ENCODE measurements at places on chromosomes 12 and 14.

GRCh38 chr12:30152705-30153104 is 369.0 kb upstream of the TMTC1 start:
- no peak for DNase-seq

DNA sequence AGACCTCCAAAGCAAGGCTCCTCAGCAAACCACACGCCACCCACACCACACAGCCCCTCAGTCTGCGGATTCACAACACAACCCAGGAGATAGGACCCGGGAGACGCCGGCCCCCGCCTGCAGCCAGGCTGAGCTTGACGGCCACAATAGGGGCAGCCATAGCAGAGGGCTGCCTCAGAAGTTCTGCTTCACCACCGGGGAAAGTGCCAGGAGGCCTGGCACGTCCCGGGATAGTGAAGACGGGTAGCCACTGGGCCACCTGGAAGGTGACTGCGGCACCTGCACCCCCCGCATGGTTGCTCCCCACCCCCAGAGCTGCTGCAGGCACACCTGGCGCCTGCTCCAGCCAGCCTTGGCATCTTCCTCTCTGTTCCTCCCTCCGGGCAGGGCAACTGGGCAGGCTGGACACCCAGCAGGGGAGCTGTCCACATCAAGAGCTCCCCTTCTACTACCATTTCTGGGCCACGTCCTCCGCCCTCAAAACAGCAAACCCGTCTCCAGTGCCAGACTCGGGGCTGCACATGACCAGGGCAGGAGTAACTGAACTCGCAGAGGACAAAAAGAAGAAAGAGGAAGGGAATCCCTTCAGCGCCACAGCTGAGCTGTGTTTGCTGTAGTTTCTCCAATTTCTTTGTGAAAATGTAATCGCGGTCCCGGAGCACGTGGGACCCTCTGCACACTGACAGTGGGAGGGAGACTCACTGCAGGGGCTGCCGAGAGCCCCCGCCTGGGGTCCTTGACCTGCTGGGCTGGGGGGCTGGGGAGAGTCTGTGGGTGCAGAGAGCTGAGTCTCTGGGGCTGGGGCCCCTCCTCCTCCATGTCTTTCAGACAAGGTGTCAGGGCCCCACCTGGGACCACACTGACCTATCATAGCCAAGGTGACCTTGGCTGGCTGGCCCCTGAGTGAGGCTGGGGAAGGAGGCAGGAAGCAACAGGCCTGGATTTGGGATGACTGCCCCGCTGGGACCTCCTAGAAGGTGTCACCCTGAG is 74.2 kb upstream of the C14orf180 start:
- no peak for DNase-seq

- DNase-seq, result no peak
Observed at GRCh38 chr12:49635656-49636055, 12.3 kb downstream of the PRPF40B start.

GRCh38 chr14:23539248-23540140 is 12.1 kb downstream of the ZFHX2 start:
- DNase-seq, result peak; percentile 67

GRCh38 chr14:53109105-53110041 is 43.8 kb downstream of the DDHD1 start:
- DNase-seq, result no peak

- DNase-seq, result peak; percentile 56
Observed at GRCh38 chr14:53306267-53306721, 153.2 kb upstream of the DDHD1 start.

DNA sequence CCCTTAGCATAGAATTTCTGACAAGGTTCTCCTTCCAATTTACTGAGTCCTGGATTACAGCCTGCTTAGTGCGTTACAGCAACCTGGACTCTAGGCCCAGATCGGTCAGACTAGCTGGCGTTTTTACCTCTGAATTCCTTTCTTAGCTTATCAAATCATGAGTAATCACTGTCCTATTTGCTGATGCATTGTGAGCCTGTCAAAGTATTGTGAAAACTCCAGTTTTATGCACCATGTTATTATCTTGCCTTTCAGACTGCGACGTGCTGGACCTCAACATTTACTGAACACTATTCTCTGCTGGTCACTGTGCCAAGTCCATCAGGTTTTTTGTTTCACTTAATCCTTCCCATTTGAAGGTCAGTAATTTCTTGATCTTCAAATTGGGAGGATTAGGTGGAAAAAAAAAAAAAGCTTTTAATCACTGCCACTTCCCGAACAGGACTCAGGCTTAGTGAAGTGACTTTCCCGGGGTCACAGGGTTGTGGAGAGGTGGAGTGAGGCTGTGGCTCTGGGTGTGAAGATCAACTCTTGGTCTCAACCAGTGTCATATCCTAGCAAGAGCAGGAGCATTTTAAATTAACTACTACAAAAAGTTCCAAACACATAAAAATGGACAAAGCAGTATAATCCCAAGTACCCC is 31.2 kb downstream of the FBXO21 start:
- DNase-seq, result no peak

GRCh38 chr12:16135323-16135722 is 142.2 kb downstream of the SLC15A5 start:
- DNase-seq, result no peak

GRCh38 chr12:122150127-122150681 is 23.8 kb downstream of the IL31 start:
- DNase-seq, result no peak

DNA sequence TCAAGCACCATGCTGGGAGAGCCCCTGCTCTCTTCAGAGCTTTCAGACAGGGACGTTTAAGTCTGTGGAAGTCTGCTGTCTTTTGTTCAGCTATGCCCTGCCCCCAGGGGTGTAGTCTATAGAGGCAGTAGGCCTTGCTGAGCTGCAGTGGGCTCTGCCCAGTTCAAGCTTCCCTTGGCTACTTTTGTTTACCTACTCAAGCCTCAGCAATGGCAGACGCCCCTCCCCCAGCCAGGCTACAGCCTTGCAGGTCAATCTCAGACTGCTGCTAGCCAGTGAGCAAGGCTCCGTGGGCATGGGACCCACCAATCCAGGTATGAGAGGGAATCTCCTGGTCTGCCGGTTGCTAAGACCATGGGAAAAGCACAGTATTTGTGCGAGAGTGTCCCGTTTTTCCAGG is 37.4 kb upstream of the C12orf71 start:
- no peak for DNase-seq

- DNase-seq, result no peak
Observed at GRCh38 chr14:58560208-58560607, 77.6 kb upstream of the DACT1 start.

DNA sequence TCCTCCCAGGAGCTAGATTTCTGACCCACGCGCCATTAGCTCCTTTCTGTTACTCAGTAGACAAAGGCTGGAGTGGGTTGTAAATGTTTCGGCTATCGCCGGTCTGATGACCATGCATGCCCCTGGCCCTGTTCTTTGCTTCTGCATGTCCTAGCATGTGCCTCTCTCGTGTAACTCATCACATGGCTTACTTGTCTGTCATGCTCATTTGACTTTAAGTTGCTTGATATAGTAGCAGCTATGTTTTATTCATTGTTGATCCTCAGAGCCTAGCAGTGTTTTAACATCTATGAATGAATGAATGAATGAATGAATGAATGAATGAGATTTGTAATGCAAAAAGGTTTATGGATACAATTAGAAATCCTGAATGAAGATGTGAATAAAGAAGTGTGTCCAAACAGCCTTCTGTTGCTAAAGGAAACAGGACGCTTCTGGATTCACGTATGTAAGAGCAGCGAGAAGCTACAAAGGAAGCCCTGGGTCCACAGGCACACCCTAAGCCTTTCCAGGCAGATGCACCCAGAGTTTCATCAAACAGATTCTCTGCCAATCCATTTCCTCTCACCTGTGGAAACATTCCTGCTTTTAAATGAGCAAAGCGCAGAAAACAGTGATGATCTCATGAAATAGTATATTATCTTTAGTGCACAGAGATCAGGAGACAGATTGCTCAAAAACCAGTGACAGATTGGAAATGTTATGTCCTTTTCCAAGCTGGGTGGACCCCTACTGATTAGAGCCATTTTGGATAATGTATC is 3.4 kb downstream of the GSG1 start:
- no peak for DNase-seq

DNA sequence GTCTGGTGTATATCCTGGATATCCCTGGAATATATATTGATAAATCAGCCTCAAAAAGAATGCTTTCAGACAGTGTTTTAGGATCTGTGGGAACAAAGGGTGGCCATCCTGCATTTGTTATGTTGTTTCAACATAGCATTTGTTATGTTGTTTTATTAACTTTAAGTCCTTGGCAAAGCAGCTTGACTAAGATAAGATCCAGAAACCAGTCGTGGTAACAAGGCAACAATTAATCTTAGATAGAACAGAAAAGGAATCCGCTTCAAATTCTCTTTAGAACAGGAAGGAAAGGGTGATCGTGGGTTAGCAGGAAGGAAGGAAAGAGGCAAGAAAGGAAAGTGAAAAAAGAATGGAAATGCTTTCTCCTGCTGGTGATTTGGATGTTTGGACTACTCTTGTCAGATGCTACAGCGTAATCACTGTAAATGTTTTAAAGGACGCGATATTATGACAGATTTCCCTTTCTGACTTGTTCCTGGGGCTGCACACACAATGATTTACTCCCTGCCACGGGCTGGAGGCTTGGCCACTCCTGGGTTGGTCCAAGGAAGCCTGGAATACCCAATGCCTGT is 443.3 kb downstream of the DPF3 start:
- DNase-seq, result no peak

- no peak for DNase-seq
Observed at GRCh38 chr12:106001837-106002218, 136.9 kb downstream of the NUAK1 start.
